PC-9 (cell line): ENCODE measurements at places on chromosomes 2 and 18. TPM values are rescaled to one million over a fixed set of nuclear protein-coding genes. Genes with fewer than 3 reads are reported as not detected.

TCF23 gene
- not detected in 2 replicates for total RNA-seq

TSN gene
- 69.8 and 70.4 TPM in 2 replicates for total RNA-seq

LYPD6B gene
- total RNA-seq = 10.0 and 12.7 TPM in 2 replicates

AQP4 gene
- not detected in 2 replicates for total RNA-seq

- no peaks in the 10 kb centered on the region for H3K36me3 ChIP-seq
- H3K4me1 ChIP-seq = no peaks in the 10 kb centered on the region
- no peak overlapping the region for H3K27ac ChIP-seq
These were observed 222.7 kb downstream of the PIEZO2 start for GRCh38 chr18:10926621-10927161.

DNA sequence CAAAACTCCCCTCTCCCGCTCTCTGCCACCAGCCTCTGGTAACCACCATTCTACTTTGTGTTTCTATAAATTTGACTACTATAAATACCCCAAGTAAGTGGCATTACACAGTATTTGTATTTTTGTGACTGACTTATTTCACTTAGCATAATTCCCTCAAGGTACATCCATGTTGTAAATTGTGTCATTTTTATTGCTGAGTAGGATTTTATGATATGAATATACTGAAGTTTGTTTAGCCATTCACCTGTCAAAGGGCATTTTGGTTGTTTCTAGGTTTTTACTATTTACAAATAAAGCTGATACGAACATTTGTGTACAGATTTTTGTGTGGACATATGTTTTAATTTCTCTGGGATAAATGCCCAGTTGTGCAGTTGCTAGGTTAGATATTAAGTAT, 174.0 kb upstream of the MMADHC start:
- H3K27ac ChIP-seq = no peak overlapping the region
- H3K36me3 ChIP-seq = no peaks in the 10 kb centered on the region
- no peak for DNase-seq
- H3K27me3 ChIP-seq = no peaks in the 10 kb centered on the region
- H3K4me1 ChIP-seq = no peaks in the 10 kb centered on the region
- H3K4me3 ChIP-seq = no peak overlapping the region

DNA sequence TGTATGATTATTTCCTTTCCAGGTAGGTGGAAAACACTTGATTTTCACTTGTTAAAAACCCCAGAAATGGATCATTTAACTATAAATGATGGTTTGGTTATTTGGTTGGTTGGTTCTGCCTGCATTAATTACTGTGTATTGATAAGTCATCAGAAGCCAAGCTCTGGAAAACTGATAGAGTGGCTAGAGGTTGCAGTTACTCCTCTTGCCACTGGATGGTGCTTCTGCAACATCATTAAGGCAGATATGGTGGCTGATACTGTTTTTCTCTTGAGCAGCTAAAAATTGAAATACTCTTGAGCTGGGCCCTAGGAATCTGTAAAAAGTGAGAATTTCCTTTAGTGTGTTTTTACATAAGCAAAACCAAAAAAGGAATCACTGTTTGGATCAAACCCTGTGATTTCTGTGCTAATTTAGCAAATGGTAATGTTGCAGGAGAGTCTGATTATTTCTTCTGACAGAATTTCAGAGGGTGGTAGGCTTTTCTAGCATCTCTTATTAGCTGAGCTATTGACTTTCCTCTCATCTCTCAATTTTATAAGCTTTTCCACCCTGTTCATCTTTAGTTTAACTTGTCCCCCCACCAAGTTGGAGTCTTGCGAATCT, 54.3 kb downstream of the RAB10 start:
- H3K27ac ChIP-seq = no peak overlapping the region
- no peaks in the 10 kb centered on the region for H3K4me1 ChIP-seq
- peaks cover 8% of the 10 kb centered on the region; the same call in 1 of the 2 replicates for H3K36me3 ChIP-seq
- no peaks in the 10 kb centered on the region for H3K27me3 ChIP-seq

GRCh38 chr2:9967053-9967775, 15.7 kb downstream of the GRHL1 start:
- no peaks in the 10 kb centered on the region for H3K27me3 ChIP-seq
- DNase-seq = no peak
- H3K27ac ChIP-seq = no peak overlapping the region
- peaks cover 37% of the 10 kb centered on the region for H3K36me3 ChIP-seq
- H3K4me1 ChIP-seq = peaks cover 28% of the 10 kb centered on the region

DNA sequence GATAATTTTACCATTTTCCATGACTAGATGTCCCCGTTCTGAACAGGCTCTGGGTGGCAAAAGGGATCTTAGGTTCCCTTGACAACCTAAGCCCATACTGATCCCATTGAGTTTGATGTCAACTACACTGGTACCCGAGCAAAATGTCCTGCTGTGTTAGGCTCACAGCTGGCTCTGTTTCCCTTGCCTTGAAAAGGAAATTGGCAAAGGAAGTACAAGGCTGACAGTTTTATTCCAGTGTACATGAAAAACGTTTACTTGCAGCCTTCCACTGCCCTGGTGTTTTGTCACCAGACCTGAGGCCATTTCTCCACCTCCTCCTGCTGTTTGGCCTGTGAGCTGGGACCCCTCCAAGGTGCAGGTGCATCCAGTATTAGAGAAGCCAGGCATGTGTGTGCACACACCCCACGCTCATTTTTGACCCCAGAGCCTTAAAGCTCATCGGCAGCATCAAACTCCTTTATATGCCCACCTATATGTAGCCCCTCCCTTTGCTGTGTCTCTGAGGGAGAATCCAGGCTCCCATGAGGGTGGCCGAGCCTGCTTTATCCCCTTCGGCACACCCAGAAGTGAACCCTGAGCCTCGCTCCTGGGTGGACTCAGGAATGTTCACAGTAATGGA, 171.3 kb downstream of the NDUFA10 start:
- no peak for DNase-seq
- H3K4me1 ChIP-seq = no peaks in the 10 kb centered on the region
- no peak overlapping the region for H3K4me3 ChIP-seq
- no peak overlapping the region for H3K27ac ChIP-seq
- no peaks in the 10 kb centered on the region for H3K36me3 ChIP-seq
- H3K27me3 ChIP-seq = peaks cover 85% of the 10 kb centered on the region

GRCh38 chr2:60925994-60926740, 44.8 kb downstream of the REL start:
- no peak for DNase-seq
- no peak overlapping the region for H3K4me3 ChIP-seq
- H3K27ac ChIP-seq = no peak overlapping the region
- no peaks in the 10 kb centered on the region for H3K4me1 ChIP-seq
- H3K36me3 ChIP-seq = peaks cover 14% of the 10 kb centered on the region

DNA sequence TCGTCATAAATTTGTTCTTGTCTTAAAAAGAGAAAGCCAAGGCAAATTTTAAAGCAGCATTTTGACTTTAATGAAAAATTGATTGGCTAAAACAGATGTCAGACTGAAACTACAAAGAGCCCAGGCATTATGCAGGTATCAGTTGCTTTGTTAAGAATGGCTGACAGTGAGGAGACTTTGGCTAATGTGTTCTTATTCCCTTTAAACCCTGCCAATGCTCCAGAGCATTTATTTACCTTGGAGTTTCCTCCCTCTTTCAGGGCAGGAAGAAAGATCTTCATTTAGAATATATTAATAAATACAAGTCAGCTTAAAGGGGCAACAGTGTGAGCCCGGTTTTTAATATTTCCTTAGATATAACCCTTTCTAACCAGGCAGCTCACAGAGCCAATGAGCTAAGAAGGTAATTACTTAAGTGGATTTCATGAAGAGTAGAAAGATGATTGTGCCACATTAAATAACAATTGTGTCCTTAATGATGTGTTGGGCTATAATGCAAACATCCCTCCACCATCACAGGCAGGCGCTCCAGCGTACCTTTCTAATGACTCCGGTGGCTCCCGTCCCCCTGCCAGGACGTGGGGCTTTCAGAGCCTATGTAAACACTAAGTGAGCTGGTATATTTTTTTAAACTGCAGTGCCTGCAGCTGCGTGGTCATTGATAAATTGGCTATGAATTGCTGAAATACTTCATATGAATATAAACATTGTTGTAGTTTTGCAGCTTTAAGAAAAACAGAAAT, 349.4 kb upstream of the POU3F3 start:
- no peaks in the 10 kb centered on the region for H3K36me3 ChIP-seq
- H3K27me3 ChIP-seq = peaks cover 36% of the 10 kb centered on the region
- no peak overlapping the region for H3K27ac ChIP-seq
- no peak overlapping the region for H3K4me3 ChIP-seq
- H3K4me1 ChIP-seq = no peaks in the 10 kb centered on the region
- no peak for DNase-seq
